Body of pancreas (tissue), 4 donors: ENCODE measurements at places on chromosomes 6 and 20. TPM values are rescaled to one million over a fixed set of nuclear protein-coding genes. Genes with fewer than 3 reads are reported as not detected.

- H3K27ac ChIP-seq = no peak overlapping the region
- H3K4me3 ChIP-seq = no peak overlapping the region
- no peaks in the 10 kb centered on the region for H3K36me3 ChIP-seq
- H3K4me1 ChIP-seq = peaks cover 11% of the 10 kb centered on the region
- H3K27me3 ChIP-seq = no peaks in the 10 kb centered on the region
- DNase-seq = no peak
Observed at GRCh38 chr6:132648356-132648755, 10.6 kb downstream of the TAAR1 start.

GRCh38 chr20:24782801-24783630 is 166.1 kb upstream of the CST7 start:
- no peak overlapping the region for H3K4me3 ChIP-seq
- peaks cover 6% of the 10 kb centered on the region for H3K4me1 ChIP-seq
- no peaks in the 10 kb centered on the region for H3K27me3 ChIP-seq
- H3K36me3 ChIP-seq = no peaks in the 10 kb centered on the region

GRCh38 chr6:16635810-16636602 is 125.3 kb downstream of the ATXN1 start:
- no peaks in the 10 kb centered on the region for H3K27me3 ChIP-seq
- H3K36me3 ChIP-seq = no peaks in the 10 kb centered on the region
- peak overlapping the region; percentile 22 for H3K27ac ChIP-seq
- H3K4me1 ChIP-seq = no peaks in the 10 kb centered on the region
- peak; percentile 20 for DNase-seq
- no peak overlapping the region for H3K4me3 ChIP-seq

GRCh38 chr6:72267470-72267869 is 354.4 kb upstream of the KCNQ5 start:
- no peak overlapping the region for H3K4me3 ChIP-seq
- no peaks in the 10 kb centered on the region for H3K4me1 ChIP-seq
- no peak overlapping the region for H3K27ac ChIP-seq

The SIGLEC1 gene
- total RNA-seq = 5.9 TPM

The RNF182 gene
- 1.6 TPM for total RNA-seq

The CLDN20 gene
- total RNA-seq = not detected
